ENCODE measurements at places on chromosomes 11 and 22. TPM values are rescaled to one million over a fixed set of nuclear protein-coding genes. Genes with fewer than 3 reads are reported as not detected.

PLAAT2 gene
- total RNA-seq = 1.9 TPM

DEUP1 gene
- not detected for total RNA-seq

SELENOM gene
- total RNA-seq = 61.7 TPM

IGLL1 gene
- total RNA-seq = not detected

GSTT2 gene
- total RNA-seq = not detected

CERK gene
- total RNA-seq = 24.7 TPM

LUZP2 gene
- total RNA-seq = 0.57 TPM

CAT gene
- 88.4 TPM for total RNA-seq

MMP3 gene
- 1.1 TPM for total RNA-seq

DNAJB13 gene
- not detected for total RNA-seq

BTG4 gene
- total RNA-seq = not detected

KBTBD3 gene
- total RNA-seq = 6.7 TPM

LDHAL6A gene
- total RNA-seq = not detected

SOX10 gene
- total RNA-seq = 3.4 TPM

MRGPRE gene
- total RNA-seq = not detected

BEST1 gene
- 0.77 TPM for total RNA-seq

IL10RA gene
- 4.4 TPM for total RNA-seq

MMP13 gene
- not detected for total RNA-seq

CECR2 gene
- total RNA-seq = 0.40 TPM

TNNI2 gene
- 0.94 TPM for total RNA-seq

OR8D4 gene
- total RNA-seq = 0.64 TPM

SORL1 gene
- total RNA-seq = 121 TPM

OR51A7 gene
- not detected for total RNA-seq

KLHDC7B gene
- 0.16 TPM for total RNA-seq

MS4A4E gene
- total RNA-seq = 1.0 TPM

CDC42BPG gene
- total RNA-seq = 41.6 TPM

FGF3 gene
- total RNA-seq = not detected

DNAJB7 gene
- total RNA-seq = 0.16 TPM

MISFA gene
- total RNA-seq = 2.5 TPM

SUSD2 gene
- 2.4 TPM for total RNA-seq

TRIM34 gene
- total RNA-seq = 6.2 TPM

OR8D1 gene
- not detected for total RNA-seq

ENDOD1 gene
- 71.8 TPM for total RNA-seq

OR52E8 gene
- not detected for total RNA-seq

SAA4 gene
- total RNA-seq = not detected

DBX1 gene
- total RNA-seq = not detected
